ENCODE measurements at places on chromosomes 4 and X.

GRCh38 chrX:145041486-145041885, 205.8 kb upstream of the SPANXN1 start:
- no peak for DNase-seq

- no peak for DNase-seq
Observed at GRCh38 chr4:72468904-72469502, 100.0 kb downstream of the ADAMTS3 start.

- DNase-seq = no peak
Observed at GRCh38 chr4:183287309-183287659, 32.8 kb downstream of the CLDN22 start.

DNA sequence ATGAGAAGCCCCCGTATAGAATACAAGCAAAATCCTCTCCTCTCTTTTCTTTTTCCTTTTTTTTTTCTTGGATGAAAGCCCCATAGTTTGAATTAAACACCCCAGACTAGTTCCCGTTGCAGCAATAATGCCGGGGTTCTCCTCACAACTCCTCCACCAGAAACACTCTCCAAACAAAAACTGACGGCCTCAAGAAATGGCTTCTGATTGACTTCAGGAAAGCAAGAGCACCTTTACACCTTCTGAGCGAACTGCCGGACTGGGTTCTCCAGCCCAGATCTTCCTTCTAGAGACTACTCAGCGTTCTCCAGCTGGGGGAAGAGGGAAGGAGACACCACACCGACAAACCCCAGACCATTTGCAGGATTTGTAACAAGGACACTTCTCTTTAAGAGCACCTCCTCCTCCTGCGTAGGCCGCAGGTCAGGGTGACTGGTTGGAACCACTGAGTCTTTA, 4.0 kb downstream of the HAND2 start:
- DNase-seq = no peak

DNA sequence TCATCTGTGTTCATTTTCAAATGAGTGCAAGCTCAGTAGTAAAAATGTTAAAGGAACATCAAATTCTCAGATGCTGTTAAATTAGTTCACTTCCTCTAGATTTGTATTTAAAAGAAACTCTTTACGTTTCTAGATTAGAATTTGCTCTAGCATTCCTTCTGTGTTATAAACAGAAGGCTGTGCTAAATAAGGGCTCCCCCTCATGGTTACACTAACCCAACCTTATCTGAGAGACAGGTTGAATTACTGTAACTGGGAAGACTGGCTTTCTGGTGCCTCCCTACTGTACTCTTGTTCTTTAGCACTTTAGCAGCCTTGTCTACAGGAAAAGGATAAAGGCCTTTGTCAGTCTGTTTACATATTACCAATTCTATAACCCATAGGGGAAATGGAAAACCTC, 56.8 kb downstream of the RXFP1 start:
- DNase-seq = no peak

Data from putamen (tissue), 1 donor.